ENCODE measurements at places on chromosomes 3 and 15.

DNA sequence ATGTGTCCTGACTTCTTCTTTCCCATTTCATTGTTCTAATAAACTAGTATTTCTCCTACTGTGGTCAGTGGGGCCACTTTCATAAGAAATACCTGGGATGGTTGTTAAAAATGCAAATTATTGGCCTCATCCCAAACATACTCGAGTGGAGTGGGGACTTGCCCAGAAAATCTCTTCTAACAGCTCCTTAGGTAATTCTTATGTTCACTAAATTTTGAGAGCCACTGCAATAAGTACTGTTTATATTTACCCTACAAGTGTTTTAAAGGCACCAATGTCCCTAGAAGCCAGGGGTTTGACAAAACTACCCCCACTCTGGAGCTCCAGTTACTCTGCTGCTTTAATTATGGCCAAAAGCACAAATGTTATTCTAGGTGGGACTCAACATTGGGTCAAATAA lies 70.0 kb upstream of the ACP3 start:
- DNase-seq = no peak

DNA sequence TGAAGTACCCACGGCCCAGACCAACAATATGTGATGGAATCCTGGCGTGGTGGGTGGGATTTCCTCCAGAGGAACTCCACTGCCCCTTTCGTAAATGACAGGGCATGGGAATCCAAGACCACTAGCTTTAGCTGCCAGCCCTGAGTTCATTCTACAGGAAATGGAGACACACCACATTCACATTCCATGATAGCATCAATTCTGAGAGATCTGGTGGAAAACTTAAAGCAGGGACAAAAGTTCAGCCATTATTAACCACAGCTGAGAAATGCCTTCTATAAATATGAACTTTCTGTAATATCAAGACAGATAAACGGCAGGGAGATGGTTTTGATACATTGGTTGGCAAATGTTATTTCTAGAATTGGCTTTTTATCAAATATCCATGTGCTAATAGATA lies 98.2 kb downstream of the FBN1 start:
- DNase-seq = no peak

- DNase-seq = no peak
Measured at GRCh38 chr3:169237201-169237600, 426.3 kb downstream of the MECOM start.

DNA sequence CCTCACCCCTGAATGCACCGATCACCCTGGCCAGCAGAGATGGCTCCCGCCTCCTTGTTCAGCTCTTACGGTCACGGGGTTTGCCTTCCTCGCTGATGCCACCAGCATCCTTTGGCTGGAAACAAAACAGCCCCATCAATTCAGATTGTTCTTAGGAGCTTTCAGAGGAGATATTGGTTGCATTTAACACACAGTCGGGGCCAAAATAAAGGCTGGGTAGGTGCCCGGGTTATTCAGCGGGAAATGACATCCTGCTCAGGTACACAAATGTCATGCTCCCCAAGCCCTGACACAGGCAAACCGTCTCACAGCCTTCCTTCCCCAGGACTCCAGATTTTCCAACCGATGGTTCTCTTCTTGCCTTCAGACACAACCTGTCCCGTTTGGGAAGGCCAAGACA lies 62.4 kb upstream of the MEF2A start:
- no peak for DNase-seq

GRCh38 chr3:16227566-16227965 lies 37.2 kb downstream of the DPH3 start:
- DNase-seq = no peak

DNA sequence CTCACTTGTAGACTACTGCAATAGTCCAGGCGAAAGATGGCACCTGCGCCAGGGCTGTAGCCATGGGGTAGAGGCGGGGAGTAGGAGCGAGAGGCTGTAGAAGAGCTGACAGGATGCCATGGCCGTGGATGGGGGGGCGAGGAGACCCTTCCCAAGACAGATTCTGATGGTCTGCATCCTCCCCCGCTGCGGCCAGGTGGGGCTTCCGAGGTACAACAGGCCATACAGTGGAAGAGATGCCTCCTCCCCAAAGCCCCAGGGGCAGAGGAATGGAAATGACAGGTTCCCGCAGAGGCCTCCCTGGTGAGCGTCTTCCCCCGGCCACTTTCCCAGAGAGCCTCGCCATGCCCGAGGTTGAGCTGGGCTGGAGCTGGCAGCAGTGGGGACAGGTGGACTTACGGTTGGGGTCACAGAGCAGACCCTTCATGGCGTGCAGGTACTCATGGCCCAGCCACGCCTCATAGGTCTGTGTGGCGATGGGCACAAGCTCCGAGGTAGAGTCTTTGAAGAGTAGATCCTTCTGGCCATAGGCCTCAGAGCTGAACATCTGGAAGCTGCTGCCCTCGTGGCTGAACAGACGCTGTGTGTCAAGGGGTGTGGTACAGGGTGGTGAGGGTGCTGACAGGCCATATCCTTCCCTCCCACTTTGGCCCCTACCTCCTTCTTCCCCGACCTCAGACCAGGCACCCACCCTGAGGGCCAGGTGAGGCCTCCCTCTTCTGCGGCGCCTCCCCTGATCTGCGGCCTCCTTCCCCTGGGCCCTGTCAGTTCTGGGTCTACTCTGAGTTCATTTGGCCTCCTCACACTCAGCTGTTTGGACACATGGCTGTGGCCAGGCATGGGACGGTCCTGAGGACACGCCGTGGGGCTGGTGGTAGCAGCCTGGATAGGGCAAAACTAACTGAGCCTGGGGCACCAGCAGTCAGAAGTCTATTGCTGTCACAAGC lies 13.6 kb downstream of the MELTF start:
- DNase-seq = no peak

GRCh38 chr15:59210186-59210585 lies 3.5 kb downstream of the LDHAL6B start:
- DNase-seq = no peak

GRCh38 chr3:194019398-194020165 lies 116.4 kb upstream of the HES1 start:
- DNase-seq = no peak

GRCh38 chr3:139514741-139515140 lies 24.8 kb downstream of the RBP1 start:
- no peak for DNase-seq

DNA sequence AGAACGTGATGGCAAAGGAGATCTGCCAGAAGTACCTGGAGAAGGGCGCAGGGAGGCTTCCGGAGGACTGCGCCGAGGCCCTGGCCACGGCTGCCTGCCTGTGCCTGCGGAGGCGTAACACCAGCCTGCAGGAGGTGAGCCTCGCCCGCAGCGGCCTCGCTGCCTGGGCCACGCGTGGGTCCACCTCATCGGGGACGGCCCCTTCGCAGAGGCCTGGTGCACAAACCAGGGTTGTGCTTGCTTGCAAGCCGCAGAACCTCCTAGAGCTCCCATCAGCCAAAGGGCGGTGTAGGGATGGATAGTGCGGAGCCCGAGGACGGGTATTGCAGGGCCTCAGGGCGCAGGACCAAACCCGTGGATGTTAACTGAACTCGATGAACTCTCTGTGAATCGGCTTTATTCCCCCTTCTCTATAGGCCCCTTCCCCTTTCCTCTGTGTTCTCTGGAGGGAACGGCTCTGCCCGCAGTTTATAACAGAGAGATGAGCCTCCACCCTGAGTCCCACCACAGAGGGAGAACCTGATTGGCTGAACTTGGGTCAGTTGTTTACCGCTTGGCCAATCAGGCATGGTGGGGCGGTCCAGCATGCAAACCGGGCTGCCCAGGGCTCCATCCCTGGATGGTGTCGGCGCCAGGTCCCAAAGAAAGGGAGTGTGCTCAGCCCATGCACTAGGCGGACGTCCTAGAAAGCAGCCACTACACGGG lies 13.6 kb upstream of the TATDN2 start:
- DNase-seq = no peak

DNA sequence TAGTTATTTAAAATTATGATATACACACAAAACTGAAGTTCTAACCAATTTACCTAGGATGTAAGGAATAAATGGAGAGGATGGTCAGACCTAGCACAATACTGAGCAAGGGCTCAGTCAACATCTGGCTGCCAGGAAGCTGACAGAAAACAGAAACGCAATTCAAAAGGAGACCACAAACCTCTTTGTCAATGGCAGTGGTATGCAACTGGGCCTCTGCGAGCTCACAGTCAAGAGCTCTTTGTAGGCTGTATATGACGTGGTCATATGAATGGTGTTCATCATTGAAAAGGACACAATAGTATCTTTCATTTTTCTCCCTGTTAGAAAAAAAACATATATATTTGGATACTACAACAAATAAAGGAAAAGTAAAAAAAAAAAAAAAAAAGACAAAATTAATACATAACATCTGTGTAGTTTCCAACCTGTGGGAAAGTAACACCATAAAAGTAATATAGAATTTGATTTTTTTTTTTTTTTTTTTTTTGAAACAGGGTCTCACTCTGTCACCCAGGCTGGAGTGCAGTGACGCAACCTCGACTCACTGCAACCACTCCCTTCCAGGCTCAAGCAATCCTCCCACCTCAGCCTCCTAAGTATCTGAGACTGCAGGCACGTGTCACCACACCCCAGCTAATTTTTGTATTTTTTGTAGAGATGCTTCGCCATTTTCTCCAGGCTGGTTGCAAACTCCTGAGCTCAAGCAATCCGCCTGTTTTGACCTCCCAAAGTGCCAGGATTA lies 37.9 kb downstream of the UBR1 start:
- DNase-seq = no peak

DNA sequence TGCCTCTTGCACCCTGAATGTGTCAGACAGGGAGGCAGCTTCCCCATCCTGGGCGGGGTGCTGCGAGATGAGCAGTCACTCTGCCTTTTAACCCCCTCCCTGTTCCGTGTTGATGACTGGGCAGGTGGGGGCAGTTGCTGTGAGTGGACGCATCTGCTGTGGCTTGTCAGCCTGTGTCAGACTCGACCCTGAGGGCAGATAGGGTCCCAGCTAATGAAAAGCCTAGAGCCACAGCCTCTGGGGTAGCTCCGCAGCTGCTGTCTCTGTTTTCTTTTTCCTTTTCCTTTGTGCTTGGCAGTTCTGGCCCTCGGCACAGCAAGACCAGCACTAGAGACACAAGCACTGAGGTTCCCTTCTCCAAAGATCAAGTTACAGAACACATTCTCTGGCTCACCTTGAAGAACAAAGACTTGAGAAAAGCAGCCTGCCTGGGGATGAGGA lies 43.0 kb upstream of the GLCE start:
- DNase-seq = no peak

- DNase-seq = no peak
Measured at GRCh38 chr3:67064105-67064504, 66.0 kb downstream of the KBTBD8 start.

DNA sequence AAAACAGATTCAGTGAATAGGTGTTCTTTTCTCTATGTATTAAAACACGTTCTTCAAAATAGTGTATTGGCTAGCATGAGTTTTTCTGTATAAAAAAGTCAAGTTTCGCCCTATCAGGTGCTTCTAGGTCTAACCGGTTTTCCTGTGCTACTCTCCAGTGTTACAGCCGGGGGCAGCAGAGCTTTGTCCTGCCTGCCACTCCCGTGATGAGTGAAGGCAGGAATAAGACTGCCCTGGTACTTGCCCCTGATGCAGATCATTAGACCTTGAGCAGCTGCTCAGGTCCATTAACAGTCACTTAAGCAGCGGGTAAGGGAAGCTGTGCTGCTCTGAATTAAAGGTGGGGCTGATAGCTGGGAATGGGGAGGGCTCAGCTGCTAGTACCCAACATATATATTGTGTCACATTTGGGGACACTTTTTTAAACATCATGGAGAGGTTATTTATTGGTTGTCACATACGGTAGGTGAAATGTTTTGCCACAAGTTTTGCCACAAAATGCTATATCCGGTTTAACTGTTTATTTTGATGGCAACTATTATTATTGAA lies 1.3 kb upstream of the UNC13C start:
- DNase-seq = no peak

DNA sequence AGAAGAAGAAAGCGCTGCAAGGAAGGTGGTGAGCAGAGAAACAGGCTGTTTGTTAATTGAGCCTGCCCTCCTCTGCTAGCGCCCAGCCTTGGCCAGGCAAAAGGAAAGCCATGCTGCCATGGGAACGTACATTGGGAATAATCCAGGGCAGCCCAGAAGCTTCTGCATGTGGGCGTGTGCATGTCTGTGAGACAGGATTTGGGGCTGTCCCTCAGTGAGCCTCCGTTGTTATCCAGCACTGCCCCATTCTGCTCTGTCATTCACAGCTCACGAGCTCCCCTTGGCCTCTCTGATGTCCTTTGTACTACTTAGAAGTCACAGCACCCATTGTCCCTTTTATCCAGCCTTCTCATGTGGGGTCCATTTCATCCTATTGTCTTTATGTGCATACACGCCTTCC lies 239.1 kb upstream of the ROPN1 start:
- no peak for DNase-seq

DNA sequence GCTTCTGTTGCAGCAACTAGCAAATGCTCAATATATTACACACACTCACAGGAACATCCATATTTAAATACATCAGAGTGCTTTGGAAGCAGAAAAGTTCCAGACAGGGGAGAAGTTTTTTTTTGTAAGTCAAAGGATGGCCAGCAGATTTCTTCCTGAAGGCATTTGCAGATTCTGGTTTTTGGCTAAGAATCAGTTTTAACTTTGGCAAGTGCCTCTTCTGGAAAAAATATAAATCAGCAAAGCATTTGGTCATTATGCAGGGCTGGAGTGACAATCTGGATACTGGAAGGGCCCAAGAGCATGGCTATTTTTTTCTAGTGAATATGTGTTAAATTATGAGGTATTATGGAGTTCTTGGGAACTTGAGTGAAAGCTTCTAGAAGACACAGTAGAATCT lies 495.3 kb upstream of the ARPP21 start:
- no peak for DNase-seq

DNA sequence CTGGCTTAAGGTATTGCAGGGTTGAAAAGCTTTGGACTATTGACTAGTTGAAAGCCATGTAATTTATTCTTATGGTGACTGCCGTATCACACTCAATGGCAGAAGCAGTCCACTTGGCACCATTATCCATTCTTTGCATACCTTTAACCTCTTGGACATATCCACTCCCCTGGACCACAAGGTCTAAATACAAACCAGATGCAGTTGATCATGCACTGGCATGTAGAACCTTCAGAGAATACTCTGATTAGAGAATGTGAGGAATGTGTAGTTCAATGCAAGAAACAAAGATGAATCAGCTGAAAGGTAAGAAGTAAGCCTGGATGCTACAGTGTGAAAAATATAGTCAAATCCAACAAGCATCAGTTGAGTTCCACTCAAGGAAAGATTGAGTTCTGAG lies 93.1 kb downstream of the FRMD5 start:
- no peak for DNase-seq

GRCh38 chr3:19866751-19867347 lies 67.2 kb downstream of the EFHB start:
- DNase-seq = no peak

- DNase-seq = no peak
Measured at GRCh38 chr3:172410702-172411477, 37.4 kb downstream of the GHSR start.

GRCh38 chr3:127473244-127474024 lies 117.1 kb downstream of the TPRA1 start:
- DNase-seq = no peak

DNA sequence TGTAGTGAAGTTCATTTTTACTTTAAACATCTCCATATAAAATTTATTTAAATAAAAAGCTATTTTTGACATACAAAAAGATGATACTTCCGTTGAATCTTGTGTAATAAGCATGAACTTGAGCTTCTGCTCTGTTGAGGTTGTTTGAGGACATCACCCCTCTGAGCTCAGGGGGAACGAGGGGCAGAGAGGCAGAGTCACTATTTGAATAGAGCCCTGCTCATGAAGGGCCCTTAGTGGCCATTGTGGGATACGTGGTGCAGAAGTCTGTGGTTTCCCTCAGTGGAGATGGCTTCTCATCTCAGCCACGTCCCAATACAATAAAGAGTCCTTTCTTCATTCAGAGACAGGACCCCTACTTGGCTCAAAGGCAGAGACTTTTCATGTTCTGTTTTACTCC lies 10.6 kb downstream of the CEMIP start:
- DNase-seq = no peak
